Hepatic stellate cell (primary cell): ENCODE measurements at places on chromosomes 16 and 17.

DNA sequence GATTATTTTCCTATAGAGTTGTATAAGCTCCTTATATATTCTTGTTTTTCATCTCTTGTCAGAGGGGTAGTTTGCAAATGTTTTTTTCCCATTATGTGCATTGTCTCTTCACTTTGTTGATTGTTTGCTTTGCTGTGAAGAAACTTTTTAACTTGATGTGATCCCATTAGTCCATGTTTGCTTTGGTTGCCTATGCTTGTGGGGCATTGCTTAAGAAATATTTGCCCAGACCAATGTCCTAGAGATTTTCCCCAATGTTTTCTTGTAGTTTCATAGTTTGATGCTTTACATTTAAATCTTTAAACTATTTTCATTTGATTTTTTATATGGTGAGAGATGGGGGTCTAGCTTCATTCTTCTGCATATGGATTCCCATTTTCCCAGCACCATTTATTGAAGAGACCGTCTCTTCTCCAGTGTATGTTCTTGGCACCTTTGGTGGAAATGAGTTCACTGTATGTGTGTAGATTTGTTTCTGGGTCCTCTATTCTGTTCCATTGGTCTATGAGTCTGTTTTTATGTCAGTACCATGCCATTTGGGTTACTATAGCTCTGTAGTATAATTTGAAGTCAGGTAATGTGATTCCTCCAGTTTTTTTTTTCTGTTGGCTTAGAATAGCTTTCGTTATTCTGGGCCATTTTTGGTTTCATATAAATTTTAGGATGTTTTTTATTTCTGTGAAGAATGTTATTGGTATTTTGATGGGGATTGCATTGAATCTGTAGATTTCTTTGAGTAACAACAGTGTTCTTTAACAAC lies 165.8 kb downstream of the ABCA8 start:
- no peak for DNase-seq

DNA sequence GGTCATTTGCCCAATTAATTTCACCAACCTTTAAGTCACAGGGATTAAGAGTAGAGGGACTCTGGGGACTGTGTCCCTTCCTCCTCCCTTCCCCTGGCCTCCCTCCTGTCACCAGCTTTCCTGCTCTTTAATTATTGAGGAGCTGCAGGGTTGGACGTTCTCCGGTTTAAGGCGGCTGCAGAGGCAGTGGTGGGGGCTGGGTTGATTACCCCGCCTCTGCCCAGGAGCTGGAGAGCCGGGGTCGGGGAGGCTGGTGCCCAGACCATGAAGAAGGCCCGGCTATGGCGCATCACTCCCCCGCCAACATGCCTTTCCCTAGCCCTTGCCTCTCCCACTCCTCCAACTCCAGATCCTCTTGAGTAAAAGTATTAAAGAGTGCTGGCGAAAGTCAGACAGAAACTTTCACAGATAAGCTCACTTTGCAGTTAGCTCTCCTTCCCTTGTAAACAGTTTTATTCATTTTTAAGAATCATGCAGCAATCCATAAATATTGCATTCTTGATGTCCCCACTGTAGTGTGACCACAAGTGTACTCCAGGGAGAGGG lies 1.1 kb upstream of the FOXJ1 start:
- no peak for DNase-seq

DNA sequence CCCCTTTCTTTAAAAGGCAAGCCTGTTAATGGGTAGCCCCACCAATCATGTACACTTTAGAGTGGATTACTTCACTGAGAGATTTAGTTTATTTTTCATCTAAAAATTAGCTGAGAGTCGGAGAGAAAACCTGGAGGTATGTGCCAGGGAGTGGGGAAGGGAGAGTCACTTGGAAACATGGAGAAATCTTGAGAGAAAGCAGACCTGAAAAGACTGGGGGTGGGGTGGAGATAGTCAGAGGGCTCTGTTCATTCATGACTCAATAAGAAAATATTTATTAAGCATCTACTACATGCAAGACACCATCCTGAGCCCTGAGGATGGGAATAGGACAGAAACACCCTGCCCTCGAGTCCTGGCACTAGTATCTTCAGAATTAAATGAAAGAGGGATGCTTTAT lies 27.4 kb upstream of the RCVRN start:
- DNase-seq, result no peak

- DNase-seq, result no peak
These were observed 6.0 kb downstream of the HSDL1 start for GRCh38 chr16:84138824-84139627.

DNA sequence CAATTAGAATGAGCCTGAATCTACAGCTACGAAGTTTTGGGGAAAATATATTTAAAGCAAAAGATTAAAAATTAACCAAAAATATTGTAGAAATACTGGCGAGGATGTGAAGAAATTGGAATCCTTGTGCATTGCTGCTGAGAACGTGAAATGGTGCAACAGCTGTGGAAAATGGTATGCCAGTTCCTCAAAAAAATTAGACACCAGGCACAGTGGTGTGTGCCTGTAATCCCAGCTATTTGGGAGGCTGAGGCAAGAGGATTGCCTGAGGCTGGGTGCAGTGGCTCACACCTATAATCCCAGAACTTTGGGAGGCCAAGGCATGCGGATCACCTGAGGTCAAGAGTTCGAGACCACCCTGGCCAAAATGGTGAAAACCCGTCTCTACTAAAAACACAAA lies 119.9 kb upstream of the TMEM97 start:
- DNase-seq, result no peak

DNA sequence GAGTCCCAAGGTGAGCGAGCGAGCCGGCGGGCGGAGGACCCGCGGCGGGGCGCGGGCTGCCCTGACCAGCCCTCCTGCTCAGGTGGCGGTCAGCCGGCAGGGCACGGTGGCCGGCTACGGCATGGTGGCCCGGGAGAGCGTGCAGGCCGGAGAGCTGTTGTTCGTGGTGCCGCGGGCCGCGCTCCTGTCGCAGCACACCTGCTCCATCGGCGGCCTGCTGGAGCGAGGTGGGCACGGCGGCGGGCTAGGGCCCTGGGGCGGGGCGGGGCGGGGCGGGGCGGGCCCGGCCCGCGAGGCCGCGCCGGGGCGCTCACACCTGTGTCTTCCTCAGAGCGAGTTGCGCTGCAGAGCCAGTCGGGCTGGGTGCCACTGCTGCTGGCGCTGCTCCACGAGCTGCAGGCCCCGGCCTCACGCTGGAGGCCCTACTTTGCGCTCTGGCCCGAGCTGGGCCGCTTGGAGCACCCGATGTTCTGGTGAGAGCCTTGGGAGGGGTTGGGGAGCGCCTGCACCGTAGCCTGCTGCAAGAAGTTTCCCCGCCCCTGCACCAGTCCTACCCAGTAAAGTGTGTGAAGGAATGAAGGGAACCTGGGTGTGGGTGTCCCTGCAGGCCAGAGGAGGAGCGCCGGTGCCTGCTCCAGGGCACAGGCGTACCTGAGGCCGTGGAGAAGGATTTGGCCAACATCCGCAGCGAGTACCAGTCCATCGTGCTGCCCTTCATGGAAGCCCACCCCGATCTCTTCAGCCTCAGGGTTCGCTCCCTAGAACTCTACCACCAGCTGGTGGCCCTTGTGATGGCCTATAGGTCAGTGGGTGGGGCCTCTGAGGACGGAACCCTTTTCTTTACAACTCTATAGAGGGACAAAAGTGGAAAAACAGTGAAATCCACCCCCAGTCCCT lies 802 bp downstream of the SETD6 start:
- DNase-seq, result no peak

GRCh38 chr16:11957591-11958395 lies 7.2 kb upstream of the TNFRSF17 start:
- no peak for DNase-seq

DNA sequence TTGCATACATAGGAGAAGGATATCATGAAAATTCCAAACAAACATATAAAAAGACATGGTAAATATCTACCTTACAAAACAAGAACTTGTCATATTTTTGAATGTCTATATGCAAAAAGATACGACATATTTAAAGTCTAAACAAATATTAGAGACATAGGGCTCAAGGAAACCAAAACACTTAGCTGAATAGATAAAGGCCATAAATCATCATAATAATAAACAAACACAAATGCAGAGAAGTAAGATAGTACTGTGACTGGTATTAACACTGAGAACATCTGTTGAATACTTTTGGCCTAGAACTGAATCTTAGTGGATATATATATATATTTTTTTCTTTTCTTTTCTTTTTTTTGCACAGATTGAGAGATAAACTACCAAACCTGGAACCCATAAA lies 435.8 kb downstream of the KCNJ18 start:
- no peak for DNase-seq

DNA sequence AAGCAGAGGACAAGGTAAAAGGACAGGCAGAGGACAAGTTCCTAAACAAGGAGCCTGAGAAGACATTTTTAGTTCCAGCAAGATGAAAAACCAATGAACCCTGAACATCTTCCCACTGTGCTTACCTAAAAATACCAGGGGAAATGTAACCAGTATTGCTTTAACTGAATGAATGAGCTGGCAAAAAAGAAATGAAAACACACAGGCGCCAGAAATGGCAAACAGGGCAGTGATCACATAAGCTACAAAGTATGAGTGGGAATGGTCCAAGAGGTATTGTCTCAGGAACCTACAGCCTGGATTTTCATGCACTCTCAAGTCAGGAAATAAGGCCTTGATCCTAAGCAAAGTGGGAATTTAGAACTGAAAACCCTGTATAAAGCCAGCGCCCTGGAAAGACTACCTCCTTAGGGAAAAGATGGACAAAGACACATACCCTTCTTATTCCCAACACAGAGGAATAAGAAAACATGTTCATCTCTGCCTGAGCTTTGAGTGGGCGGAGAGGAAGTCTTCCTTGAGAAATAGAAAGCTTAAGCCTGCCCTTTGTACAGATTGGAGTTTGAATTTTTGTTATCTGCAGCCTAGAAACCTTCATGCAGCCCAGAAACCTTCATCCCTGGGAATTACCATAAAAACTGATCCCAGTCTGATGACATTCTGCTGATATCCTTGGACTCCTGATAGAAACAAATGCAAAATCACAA lies 2.1 kb downstream of the CMTM2 start:
- peak; percentile 18 for DNase-seq

DNA sequence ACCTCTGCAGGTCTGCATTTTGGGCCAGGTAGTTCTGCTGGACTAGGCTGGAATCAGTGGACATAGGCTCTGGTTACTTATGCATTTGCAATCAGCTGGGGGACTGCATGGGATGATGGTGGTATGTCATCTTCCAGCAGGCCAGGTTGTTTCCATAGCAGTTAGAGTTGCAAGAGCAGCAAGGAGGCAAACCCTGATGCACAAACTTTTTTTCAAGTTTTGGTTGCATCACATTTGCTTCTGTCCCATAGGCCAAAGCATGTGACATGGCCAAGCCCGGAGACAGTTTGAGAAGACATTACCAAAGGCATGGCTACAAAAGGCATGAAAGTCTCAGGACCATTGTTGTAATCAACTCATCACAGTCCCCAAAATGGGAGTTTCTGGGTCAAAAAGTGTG lies 58.2 kb downstream of the PRKCB start:
- no peak for DNase-seq

- DNase-seq, result peak; percentile 54
These were observed 33.3 kb downstream of the PECAM1 start for GRCh38 chr17:64357191-64357981.

DNA sequence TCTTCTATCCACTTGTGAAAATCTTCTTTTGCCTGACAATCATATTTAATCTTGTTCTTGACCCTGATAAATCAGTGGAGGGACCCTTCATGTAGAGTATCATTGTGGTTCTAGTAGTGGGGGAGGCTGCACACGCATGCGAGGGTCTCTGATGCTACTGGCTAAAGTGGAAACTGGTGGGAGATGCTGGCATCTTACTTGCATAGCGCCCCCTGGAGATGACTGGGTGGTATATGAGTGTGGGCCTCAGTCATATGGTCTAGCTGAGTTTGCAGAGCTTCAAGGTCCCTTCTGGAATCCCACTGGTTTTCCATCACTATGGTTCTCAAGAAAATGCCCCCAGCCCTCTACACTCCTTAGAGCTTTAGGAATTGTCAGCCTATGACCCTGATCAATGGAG lies 236.4 kb upstream of the AXIN2 start:
- DNase-seq, result no peak

GRCh38 chr17:7834542-7834956 lies 532 bp downstream of the KDM6B start:
- DNase-seq, result peak; percentile 43

GRCh38 chr16:87984632-87985267 lies 33.5 kb downstream of the BANP start:
- DNase-seq, result no peak

- peak; percentile 70 for DNase-seq
These were observed 16.6 kb downstream of the CACNA1H start for GRCh38 chr16:1169285-1170075.

DNA sequence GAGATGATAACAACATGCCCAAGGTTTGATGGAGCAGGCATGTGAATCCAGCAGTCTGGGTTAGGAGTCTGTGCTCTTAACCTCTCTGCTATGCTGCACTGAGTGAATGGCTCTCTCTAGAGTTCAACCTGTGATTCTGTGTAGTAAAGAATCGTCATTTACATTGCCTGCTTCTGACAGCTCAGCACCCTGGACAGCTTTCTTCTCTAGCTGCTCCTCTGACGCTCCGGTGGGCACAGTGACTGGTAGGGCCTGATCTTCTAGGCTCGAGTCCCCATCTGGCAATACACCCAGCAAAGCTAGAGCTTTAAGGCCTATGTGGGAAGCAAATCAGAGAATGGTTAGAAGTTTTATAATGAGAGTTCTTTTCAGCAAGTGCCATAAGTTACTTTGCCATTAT lies 85.3 kb upstream of the ATP2A3 start:
- DNase-seq, result no peak

- no peak for DNase-seq
These were observed 185.9 kb downstream of the SEC14L1 start for GRCh38 chr17:77326636-77327035.

DNA sequence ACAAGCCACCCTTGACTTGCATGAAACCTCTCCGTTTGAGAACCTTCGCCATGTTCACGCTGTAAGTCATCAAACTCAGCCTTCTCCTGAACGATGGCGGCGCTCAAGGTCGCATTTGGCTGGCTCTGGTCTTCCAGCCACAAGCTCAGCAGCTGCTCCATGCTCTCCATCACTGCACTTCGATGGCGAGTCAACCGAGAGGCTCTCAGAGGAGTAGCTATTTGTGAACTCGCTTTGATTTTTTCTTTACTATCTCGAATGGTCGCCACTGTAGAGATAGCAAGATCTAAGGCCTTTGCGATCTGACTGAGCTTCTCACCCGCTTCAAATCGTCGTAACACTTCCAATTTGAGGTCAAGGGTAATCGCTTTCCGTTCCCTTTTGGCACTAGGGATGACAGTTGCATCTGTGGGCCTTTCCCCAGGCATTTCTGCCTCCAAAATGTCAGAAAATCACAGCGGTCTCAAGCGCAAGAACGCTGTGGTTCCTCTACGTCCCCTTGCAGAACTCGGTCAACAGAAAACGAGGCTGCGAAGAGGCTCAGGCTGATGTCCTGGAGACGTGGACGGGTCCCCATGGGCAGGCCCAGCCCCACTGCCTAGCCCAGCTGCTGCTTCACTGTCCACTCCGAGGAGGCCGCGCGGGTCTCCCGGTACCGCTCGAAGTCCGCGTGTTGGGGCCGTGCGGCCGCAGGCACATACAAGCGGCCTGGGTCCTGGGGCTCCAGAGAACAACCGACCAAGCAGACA lies 23.1 kb downstream of the DEF8 start:
- no peak for DNase-seq
